ENCODE measurements at places on chromosomes 1 and 21. TPM values are rescaled to one million over a fixed set of nuclear protein-coding genes. Genes with fewer than 3 reads are reported as not detected.

DNA sequence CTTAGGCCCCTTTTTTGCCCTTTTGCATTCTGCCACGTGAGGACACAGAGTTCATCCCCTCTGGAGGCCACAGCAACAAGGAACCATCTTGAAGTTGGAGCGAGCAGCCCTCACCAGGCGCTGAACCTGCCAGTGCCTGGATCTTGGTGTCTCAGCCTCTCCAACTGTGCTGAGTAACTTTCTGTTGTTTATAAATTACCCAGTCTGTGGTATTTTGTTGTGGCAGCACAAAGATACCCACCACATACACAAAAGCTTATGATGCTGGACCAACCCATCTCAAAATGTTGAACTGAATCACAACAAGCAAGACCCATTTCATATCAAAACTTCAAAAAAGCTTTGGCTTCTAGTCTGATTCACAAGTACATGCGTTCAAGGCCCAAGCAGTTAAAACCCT is 649.9 kb downstream of the KIF26B start:
- no peak for DNase-seq

DNA sequence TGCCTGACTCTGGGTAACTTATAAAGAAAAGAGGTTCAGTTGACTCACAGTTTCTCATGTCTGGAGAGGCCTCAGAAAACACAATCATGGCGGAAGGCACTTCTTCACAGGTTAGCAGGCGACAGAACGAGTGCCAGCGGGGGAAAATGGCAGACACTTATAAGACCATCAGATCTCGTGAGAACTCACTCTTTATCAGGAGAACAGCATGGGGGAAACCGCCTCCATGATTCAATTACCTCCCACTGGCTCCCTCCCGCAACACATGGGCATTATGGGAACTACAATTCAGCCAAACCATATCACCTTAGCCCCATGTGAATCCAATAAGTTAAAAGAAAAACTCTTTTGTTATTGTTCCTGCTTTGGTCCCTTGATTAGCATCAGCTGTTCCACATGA is 725.2 kb downstream of the LRRIQ3 start:
- DNase-seq = no peak

DNA sequence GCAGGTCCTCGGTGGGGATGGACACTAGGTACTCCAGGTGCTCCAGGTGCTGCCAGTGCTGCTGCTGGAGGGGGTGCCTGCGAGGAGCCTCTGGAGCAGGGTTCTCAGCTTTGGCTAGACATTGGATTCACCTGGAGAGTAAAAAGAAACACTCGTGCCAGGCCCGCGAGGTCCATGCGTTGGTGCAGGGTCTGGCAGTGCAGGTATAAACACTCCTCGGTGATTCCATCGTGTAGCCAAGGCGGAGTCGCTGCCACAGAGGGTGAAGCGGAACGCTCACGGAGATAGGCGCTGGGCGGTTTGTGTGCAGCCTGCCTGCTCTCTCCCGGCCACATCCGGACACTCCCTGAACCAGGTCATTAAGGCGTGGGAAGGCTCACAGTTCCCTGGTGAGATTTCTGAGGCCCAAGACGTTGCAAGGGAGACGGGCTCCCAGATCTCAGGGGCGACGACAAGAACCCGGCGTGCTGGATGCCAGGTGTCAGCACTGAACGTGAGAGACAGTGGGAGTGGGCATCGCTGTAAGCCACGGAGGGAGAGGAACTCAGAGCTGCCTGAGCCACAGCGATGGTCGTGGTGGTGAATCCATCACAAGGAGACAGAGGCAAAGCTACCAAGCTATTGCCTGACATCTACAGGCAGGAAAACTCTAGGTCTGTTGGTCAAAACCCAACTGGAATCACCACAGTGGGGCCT is 17.2 kb upstream of the SUMO3 start:
- DNase-seq = no peak

- DNase-seq = peak; percentile 48
Observed at GRCh38 chr1:119679223-119679622, 31.2 kb upstream of the ZNF697 start.

- DNase-seq = no peak
Observed at GRCh38 chr1:1063261-1063944, 10.7 kb downstream of the RNF223 start.

The PLEKHA6 gene
- 3.0 TPM for total RNA-seq

The PDE4B gene
- total RNA-seq = 4.1 TPM

DNA sequence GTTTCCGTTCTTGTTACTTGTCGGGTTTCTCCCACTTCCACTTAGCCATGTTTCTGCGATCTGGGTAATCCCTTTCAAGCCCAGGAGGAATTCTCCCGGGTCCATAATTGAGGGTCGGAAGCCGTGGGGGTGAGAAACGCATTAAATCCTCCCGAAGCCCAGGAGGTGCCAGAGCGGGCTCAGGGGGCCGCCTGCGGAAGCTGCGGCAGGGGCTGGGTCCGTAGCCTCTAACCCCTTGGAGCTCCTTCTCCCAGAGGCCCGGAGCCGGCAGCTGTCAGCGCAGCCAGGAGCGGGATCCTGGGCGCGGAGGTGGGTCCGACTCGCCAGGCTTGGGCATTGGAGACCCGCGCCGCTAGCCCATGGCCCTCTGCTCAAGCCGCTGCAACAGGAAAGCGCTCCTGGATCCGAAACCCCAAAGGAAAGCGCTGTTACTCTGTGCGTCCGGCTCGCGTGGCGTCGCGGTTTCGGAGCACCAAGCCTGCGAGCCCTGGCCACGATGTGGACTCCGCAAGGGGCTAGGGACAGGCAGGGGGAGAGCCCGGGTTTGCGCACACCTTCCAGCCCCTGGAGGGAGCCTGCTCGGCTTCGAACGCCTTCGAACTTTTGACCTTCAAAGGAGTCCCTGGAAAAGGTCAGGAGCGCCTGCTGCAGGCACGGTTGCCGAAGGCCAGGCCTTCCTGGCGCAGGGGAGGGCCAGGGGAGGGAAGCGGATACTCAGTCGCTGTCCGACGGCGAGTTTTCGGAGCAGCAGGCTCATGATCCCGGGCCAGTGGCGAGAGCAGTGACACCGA is 1.7 kb upstream of the SIM2 start:
- peak; percentile 88 for DNase-seq

- no peak for DNase-seq
Observed at GRCh38 chr1:115492019-115492595, 149.7 kb upstream of the VANGL1 start.

The PROX1 gene
- total RNA-seq = 2.9 TPM

DNA sequence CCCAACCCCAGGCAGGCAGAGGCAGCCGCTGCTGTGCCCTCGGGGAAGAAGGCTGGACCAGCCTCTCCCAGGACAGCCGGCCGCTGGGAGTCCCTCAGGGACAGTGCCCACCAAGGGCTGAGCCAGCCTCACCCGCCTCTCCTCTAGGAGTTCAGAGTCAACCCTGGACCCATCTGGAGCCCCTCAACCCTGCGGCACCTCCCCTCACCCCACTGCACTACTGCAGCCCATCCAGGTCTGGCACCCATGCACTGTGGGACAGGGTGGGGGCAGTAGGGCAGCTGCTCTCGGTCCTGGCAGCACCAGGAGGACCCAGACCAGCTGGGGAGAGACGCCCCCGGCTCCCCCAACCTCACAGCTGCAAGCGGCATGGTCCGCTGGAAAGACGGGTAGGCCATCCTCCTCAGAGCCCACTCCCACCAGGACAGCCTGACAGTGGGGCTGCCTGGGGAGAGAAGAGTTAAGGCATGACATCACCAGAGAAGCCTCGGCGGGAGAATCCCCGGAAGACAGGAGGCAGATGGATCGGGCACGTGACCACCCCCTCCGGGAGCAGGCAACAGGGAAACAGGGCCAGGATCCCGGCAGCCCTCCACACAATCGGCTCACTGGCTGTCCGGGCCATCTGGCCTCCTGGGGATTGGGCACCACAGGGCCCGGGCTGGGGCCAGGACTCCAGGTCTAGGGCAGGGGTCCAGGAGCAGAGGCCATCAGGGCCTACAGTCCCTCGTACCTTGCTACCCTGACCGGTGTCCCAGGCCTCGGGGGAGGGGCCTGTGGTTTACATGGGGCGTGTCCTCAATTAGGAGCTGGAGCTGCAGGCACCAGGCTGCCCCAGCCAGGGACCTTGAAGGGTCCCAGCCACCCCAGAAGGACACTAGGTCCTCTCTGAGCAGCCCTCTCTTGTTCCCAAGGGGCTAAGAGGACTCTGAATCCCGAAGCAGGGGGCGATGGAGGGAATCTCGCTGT is 3.1 kb downstream of the ACAP3 start:
- peak; percentile 93 for DNase-seq

The KDF1 gene
- total RNA-seq = 14.6 TPM

- DNase-seq = no peak
Observed at GRCh38 chr1:212118167-212118871, 82.8 kb downstream of the DTL start.

DNA sequence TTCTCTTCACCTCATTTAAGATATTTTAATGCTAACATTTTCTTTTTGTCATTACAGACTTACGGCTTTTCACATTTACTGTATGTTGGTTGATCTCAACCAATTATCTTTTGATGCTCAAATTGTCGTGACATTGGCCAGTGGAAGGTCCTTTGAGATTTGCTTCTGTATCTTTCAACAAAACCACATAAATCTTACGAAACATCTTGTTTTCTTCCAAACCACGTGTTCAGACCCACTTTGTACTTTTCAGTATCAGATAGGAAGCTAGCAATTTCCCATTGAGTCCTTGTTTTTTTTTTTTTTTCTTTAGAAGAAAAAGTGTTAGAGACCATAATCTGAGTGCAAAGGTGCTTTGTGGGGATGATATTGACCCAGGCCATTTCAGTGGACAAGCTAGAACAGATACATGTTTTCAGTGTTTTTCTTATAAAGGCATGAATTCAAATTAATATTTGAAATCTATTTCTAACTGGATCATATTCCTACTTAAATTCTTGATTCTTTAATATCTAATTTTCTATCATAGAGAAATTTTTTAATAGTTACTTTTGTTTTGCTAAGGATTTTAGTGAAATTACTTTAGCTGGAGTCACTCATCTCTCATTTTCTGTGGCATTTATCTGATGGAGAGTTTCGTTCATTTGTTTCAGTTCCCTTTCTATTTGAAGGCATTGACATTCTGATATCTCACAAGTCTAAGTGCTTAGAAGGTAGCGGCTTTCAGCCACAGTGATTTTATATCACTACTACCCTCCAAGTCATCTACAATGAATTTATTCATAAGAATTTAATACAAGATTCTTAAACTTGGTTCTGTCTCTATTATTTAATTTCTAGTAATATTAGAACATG is 26.7 kb downstream of the ATG4C start:
- no peak for DNase-seq

- DNase-seq = peak; percentile 61
Observed at GRCh38 chr1:9629445-9630201, 21.9 kb upstream of the PIK3CD start.

- DNase-seq = peak; percentile 87
Observed at GRCh38 chr1:179586107-179586823, 5.4 kb upstream of the TDRD5 start.

The CDA gene
- total RNA-seq = 37.1 TPM

The CR1L gene
- total RNA-seq = 0.48 TPM

DNA sequence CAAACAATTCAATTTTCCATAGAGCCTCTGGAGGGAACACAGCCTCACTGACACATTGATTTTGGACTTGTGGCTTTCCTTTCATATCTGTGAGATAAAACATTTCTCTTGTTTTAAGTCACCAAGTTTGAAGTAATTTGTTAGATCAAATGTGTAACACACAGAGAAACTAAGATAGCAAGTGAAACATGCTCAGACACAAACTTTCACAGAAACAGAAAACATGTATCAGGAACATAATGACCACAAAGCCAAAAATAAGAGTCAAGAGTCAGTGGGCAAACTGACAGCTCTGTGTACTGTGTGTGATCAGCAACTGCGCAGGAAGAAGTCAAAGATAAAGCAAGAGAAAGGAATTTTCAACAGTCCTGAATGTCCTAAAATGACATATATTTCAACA is 1237.5 kb downstream of the AMY1C start:
- no peak for DNase-seq

The HES2 gene
- total RNA-seq = 0.62 TPM

DNA sequence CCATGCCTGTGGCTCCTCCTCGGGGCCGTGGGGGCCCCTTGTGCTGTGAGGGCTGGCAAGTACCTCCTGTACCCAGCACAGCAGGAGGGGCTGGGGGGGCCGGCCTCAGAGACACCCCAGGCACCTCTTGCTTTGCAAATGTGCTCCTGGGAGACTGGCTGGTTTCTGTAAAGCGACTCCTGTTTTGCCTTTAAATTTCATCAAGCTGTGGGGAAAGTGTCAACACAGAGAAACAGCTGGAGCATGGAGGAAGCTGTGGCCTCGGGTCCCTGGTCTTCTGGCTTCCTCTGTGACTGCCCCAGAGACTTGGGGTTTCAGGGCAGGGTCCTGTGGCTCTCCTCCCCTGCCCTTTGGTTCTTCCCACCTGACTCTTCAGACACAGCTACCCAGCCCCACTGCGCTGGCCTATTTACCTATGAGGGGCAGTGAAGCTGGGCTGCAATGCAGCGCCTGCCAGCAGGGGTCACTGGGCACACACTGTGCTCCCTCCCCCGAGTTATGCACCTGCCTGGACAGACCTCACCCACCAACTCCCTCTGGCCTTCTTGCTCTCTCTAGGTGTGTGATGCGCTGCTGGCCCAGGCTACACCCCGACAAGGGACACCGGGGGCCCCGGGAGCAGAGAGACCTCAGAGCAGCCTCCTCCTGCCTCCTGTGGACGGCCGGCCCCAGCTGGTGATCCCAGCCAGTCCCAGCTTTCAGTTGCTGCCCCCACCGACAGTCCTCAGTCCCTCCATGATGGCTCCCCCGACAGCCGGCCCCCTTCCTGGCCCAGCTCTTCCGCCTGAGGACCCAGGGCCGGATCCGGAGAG is 17.6 kb upstream of the PEX10 start:
- DNase-seq = peak; percentile 88

- DNase-seq = no peak
Observed at GRCh38 chr1:214193691-214194090, 87.3 kb upstream of the SMYD2 start.

DNA sequence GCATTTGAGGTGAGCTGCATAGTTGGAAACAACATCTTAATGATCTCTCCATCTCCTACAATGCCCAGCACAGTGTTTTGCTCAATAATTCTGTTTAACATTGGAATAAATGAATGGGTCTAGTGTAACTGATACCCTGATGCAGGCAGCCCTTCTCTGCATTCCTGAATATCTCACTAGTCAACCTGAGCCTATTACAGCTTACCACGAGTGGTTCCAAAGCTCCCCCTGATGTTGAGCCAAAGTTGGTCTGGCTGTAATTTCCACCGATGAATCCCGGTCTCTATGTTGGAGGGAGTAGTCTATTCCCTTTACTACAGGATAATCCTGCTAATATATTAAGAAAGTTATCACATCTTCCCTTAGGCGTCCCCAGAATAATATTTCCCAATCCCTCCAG is 63.8 kb downstream of the ZBTB18 start:
- no peak for DNase-seq

GRCh38 chr1:182699393-182700350 is 15.3 kb upstream of the RGS8 start:
- DNase-seq = peak; percentile 83

The RBM11 gene
- total RNA-seq = 3.3 TPM

GRCh38 chr1:231866392-231867331 is 240.1 kb downstream of the DISC1 start:
- peak; percentile 64 for DNase-seq

All from H7 (cell line).